ENCODE measurements at places on chromosomes 2 and 18. TPM values are rescaled to one million over a fixed set of nuclear protein-coding genes. Genes with fewer than 3 reads are reported as not detected.

- DNase-seq: no peak
These were observed 3.3 kb downstream of the KLHL23 start for GRCh38 chr2:169736902-169737301.

DNA sequence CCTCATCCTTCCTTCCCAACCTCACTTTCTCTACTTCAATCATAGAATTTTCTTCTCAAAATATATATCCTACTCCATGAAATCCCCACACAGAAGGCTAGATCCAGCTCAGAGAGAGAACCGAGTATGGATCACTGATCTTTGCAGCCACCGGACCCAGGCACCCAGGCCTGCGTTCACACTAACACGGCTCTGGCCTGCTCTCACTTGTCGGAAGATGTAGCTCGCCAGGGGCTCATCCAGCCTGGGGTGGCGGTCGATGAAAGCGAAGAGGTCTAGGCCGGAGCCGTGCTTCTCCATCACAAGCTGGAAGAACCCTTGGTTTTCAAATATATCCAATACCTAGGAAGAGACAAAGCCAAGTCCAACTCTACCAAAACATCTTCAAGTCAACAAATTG, 12.7 kb upstream of the MTERF4 start:
- no peak for DNase-seq

DNA sequence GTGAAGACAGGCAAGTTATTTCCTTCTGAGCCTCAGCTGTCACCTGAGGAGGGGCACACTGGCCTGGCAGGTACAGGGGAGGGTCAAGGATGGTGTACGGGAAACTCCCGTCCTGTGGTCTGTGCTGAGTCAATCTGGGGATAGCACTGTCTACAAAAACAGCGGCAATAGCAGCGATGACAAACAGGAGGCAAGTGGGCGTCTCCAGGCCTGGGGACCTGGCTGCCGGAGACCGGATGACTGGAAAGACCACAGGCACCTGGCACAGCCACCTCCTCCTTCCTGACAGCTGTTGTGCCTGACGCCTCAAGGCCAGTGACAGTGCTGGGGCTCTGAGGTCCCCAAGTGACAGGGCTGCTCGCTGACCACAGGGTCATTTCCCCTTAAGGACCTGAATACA, 202.1 kb upstream of the HS6ST1 start:
- no peak for DNase-seq

DNA sequence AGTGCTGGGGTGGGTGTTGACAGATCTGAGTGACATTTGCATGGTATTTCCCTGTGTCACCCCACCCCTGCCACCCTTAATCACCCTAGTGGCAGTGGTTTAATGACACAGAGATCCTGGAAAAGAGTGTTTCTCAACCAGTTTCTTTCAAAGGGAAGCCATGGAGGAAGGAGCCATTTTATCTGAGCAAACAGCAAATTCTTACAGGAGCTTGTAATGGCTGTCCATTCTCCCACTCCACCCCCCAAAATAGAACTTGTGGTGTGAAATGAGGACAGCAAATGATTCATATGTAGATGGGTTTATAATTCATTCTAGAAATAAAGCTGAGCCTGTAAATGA, 51.5 kb downstream of the CDC42EP3 start:
- DNase-seq: no peak

DNA sequence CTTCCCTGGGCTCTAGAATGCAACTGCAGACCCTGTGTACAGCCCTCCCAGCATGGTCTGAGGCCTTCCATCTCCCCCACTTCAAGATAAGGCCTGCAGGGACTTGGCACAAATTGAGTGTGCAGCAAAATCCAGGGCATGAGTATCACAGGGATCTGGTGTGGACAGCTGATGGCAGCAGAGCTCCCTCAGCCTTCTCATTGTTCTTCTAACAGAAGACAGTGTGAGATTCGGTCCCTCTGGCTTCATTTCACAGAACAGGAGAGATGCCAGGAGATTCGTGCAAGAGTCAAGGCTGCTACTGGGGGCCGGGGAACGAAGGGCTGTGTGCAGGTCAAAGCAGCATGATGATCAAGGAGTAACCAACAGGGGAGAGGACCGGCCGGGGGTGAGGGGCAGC, 85.8 kb downstream of the UXS1 start:
- no peak for DNase-seq

DNA sequence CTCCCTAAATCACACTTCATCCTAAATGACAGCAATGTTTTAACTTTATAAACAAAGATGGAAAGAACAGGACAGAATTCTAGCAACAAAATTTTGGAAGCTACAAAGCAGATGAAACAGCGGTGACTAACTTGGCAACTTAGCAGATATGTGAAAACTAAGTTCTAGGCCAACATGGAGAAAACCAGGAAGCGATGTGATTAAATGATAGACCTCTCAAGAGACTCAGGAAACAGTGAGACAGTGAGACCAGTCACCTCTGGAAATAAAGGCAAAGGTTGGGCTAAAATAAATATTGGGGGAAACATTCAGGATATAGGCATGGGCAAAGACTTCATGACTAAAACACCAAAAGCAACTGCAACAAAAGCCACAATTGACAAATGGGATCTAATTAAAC, 24.4 kb upstream of the ZBTB7C start:
- DNase-seq: no peak

GRCh38 chr2:58479535-58480140, 238.5 kb upstream of the FANCL start:
- DNase-seq: no peak

GRCh38 chr18:48896875-48897511, 53.8 kb downstream of the SMAD7 start:
- peak; percentile 74 for DNase-seq

DNA sequence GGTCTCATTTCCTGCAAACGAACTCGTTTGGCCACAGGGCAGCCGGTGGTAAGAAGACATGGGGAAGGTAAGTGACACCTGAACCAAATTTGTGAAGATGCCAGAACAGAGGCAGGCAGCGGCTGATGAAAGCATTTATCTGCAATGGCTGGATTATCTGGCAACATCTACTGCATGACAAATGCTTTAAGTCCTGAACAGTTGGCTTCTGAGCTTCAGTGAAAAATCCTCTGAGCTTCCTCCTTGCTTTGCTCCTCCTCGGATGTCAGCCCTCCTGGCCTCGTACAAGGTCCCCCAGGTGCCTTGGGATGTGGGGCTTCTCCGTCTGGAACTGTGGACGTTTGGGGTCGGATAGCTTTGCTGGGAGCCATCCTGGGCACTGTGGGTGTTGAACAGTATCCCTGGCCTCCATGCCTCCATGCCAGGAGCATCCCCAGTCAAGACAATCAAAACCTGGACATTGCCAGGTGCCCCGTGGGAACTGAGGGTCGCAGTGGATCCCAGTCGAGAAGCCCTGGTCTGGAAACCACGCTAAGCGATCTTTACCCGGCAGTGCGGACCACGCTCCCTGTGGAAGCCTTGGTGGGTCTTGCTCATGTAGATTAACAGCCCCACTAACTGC, 49.3 kb downstream of the KCNG2 start:
- DNase-seq: no peak

DNA sequence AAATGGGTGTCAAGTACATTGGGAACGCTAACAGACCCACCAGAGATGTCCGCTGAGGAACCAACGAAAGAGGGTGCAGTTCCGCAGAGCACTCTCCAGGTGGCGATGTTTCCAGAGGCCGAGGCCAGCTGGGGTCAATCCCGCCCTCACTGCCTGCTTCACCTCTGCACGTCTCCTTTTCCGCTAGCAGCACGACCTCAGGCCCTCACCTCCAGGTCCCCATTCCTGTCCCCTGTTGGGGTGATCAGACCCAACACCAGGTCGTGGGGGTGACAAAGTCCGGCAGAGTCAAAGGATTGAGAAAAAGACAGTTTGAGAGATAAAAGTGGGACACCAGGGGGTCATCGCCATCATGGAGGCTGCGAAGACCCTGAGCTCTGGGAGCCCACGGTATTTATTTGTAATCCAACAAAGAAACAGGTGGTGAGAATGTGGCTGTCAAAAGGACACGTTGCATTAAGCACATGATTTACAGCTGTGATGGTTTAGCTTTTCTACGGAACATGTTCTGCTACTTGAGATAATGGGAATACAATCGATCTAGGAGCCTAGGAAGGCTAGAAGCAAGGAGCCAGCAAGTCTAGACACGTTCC, 27.3 kb downstream of the ZAP70 start:
- peak; percentile 46 for DNase-seq

DNA sequence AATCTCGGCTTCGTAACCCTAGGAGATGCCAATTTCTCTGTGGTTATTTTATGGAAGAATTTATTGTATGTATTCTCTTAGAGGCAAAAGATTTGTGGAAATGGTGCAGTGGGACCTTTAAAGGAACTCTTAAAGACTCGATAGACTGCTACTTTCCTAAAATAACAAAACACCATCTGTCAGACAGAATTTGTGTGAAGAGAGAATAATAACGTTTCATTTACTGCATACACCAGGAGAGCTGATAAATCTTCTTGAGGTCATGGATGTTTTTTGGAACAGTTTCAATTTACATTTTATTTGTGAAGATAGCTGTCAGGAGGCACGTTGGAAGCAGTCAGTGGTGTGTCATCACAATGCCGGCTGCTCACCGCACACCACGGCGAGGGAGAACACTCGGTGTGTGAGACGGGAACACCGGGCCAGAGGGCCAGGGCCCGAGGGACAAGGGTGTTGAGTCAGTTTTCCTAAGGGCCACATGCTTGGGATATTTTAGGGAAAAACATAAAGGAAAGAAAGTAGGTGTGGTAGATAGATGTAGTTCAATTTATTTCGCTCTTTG, 1681.0 kb upstream of the DDX18 start:
- no peak for DNase-seq

NGEF gene
- total RNA-seq: not detected

CREG2 gene
- not detected for total RNA-seq

IHH gene
- not detected for total RNA-seq

TCF23 gene
- 0.10 TPM for total RNA-seq

GYPC gene
- 114 TPM for total RNA-seq

SERPINB3 gene
- not detected for total RNA-seq

GALNT3 gene
- total RNA-seq: 0.17 TPM

AMER3 gene
- not detected for total RNA-seq
